ENCODE measurements at places on chromosomes 4 and X. TPM values are rescaled to one million over a fixed set of nuclear protein-coding genes. Genes with fewer than 3 reads are reported as not detected.

DNA sequence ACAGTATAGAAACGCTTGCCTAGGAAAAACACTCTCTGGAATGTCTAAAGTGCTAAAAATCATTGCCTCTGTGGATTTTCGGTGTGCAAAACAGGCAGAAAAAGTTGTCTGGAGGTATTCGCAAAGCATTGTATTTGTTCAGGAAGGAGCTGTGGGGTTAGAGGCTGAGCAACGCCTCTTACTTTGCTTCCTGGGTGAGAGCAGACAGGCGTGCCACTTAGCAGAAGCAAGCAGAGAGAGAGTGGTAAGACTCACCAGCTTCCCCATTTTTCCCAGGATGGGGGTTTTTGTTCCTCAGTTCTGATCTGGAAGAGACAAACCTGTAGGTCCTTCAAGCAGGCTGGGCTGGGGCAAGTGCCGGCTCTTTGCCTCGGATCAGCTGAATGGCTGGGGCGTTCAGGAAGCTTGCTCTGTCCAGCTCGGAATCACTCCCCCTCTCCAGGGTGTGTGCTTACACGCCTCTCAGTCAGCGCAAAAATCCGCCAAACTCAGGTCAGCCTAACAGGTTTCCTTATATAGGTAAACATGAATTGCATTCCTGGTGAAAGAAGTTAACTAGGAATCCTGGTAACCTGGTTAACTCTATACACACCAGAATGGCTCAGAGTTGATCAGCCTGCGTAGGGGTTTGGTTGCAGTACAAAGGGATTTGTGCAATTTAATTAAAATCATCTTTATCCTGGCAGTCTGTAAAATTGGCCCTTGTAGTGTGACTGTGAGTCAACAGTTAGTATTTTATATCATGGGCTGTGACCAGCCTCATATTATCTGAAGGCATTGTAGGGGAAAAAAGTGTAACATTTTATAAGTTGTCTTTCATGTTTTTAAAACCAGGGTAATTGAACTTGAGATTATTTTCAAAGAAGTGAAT lies 213.1 kb upstream of the MID1 start:
- H3K27me3 ChIP-seq = no peaks in the 10 kb centered on the region
- no peaks in the 10 kb centered on the region for H3K36me3 ChIP-seq
- no peaks in the 10 kb centered on the region for H3K4me1 ChIP-seq

GRCh38 chr4:174553828-174554227 lies 31.5 kb upstream of the HPGD start:
- no peak overlapping the region for H3K27ac ChIP-seq
- H3K27me3 ChIP-seq = no peaks in the 10 kb centered on the region
- H3K4me3 ChIP-seq = no peak overlapping the region
- H3K36me3 ChIP-seq = no peaks in the 10 kb centered on the region
- no peaks in the 10 kb centered on the region for H3K4me1 ChIP-seq

DNA sequence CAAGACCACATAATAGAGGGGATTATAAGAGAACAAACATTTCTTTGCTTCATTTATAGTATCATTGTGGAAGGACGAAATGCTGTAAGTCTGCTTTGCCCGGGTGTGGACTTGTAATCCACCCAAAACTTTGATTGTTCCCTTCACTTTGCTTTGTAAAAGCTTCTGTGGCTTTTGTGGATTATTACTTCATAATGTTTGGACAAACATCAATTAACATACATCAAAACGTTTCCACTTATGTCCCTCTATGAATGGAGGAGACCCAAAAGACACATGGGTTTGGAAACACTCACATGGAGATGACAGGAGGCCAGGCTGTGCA lies 415.4 kb downstream of the SPRY1 start:
- H3K36me3 ChIP-seq = no peaks in the 10 kb centered on the region
- H3K4me1 ChIP-seq = peaks cover 4% of the 10 kb centered on the region
- no peak for DNase-seq

- peak within 1 kb of the TSS; percentile 48 for H3K4me3 ChIP-seq
- H3K27ac ChIP-seq = peak within 1 kb of the TSS; percentile 18
- no peaks in the 10 kb centered on the region for H3K4me1 ChIP-seq
- H3K27me3 ChIP-seq = no peaks in the 10 kb centered on the region
- DNase-seq = peak; percentile 34
These were observed at the start of gene EDA2R for GRCh38 chrX:66638591-66639500. EDA2R (minus strand) TSS chrX:66639078; CDS start chrX:66616020, 23,058 bp downstream.

GRCh38 chr4:74365761-74366160 lies 816 bp downstream of the EREG start:
- H3K27ac ChIP-seq = no peak overlapping the region
- H3K27me3 ChIP-seq = peaks cover 17% of the 10 kb centered on the region
- peaks cover 15% of the 10 kb centered on the region for H3K4me1 ChIP-seq

DNA sequence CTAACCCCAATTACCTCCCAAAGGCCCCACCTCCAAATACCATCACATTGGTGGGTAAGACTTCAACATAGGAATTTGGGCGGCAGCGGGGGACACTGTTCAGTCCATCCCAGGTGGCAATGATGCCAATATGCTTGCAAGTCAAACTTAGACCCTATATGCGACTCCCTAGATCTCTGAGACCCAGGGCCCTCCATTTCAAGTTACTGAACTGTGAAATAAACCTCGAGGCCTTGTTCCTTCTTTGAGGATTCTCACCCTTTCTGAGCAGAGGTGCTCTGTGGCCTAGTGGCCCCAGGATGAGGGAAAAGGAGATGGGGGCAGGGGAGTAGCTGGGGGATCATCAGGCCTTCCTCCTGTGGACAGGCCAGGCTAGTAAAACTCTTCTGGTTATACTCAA lies 44.7 kb downstream of the CNGA2 start:
- H3K4me3 ChIP-seq = no peak overlapping the region
- no peaks in the 10 kb centered on the region for H3K27me3 ChIP-seq
- DNase-seq = no peak

DNA sequence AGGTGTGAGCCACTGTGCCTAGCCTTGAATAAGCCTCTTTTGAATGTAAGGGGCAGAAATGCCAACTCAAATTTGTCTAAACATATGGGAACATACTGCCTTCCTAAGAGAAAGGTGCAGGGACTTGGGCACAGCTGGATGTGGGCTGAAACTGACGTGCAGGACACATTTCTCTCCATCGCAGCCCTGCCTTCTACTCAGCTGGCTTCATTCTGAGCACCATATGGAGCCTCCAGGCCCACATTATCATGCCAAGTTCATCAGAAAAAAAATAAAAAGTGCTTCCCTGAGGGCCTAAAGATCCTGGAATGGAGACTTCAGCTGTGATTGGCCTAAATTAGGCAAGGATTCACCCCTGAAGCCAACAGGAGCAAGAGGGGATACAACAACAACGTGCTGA lies 386.2 kb downstream of the RAB28 start:
- no peaks in the 10 kb centered on the region for H3K36me3 ChIP-seq
- no peak for DNase-seq
- H3K27ac ChIP-seq = no peak overlapping the region

DNA sequence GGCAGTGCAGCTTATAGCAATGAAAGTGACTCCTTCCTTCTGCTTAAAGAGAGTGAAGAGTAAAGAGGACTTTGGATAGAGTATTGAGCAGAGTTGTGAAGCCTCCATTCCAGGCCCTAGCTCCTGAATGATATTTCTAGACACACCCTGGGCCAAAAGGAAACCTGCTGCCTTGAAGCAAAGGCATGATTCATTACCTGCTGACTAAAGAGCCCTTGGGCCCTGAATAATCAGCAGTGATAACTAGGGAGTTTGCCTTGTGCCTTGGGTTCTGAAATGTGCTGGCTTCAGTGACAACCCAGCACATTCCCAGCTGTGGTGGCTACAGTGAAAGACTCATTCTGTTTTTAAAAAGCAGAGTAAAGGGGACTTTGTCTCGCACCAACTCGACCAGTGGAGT lies 49.2 kb downstream of the STPG2 start:
- H3K27ac ChIP-seq = no peak overlapping the region
- no peak overlapping the region for H3K4me3 ChIP-seq
- H3K27me3 ChIP-seq = no peaks in the 10 kb centered on the region
- no peaks in the 10 kb centered on the region for H3K36me3 ChIP-seq

GRCh38 chr4:116925900-116926457 lies 159.4 kb downstream of the TRAM1L1 start:
- peak overlapping the region; percentile 32 for H3K4me3 ChIP-seq
- H3K27me3 ChIP-seq = no peaks in the 10 kb centered on the region
- DNase-seq = peak; percentile 43
- no peak overlapping the region for H3K27ac ChIP-seq
- H3K36me3 ChIP-seq = no peaks in the 10 kb centered on the region

DNA sequence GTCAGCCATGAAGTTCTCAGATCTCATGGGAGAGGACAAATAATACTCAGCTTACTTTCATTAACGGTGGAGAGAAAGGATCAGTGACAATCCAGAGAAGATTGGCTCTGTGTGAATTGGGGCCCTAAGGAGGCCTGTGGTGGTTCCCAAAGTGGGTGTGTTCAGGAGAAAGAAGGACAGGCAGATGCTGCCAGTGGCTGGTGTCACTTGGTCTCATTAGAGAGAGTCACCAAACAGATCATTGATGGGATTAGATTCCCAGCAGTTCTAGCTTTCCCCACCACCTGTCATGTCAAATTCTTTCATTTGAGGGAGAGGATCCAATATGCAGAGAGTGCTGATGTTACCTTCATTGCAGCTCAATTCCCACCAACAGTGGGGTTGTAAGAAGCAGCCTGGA lies 8.0 kb downstream of the SMPX start:
- H3K27ac ChIP-seq = no peak overlapping the region
- no peaks in the 10 kb centered on the region for H3K27me3 ChIP-seq
- no peaks in the 10 kb centered on the region for H3K36me3 ChIP-seq
- no peak overlapping the region for H3K4me3 ChIP-seq
- no peaks in the 10 kb centered on the region for H3K4me1 ChIP-seq
- DNase-seq = no peak

- no peaks in the 10 kb centered on the region for H3K27me3 ChIP-seq
- H3K27ac ChIP-seq = no peak overlapping the region
- peaks cover 66% of the 10 kb centered on the region for H3K36me3 ChIP-seq
- no peak overlapping the region for H3K4me3 ChIP-seq
- no peak for DNase-seq
These were observed 18.3 kb downstream of the GTPBP6 start for GRCh38 chrX:300334-300733.

DNA sequence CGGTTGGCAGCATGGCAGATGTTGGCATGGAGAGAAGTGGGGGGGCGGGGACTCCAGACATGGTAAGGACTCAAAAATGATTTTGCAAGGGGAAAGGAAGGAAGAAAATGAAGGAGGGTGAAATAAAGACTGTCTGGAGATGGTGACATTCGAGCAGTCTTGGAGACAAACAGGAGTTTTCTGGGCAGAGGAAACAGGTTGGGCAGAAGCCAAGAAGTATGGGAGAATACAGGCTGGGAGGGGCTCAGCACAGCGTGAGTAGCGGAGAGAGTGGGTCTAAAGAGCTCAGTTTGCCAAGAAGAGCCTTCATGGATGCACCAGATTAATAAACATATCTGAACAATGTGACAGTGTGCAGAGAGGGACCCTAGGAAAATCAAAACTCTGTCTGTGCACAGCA lies 13.3 kb upstream of the CRMP1 start:
- no peak overlapping the region for H3K4me3 ChIP-seq
- no peaks in the 10 kb centered on the region for H3K36me3 ChIP-seq
- no peaks in the 10 kb centered on the region for H3K27me3 ChIP-seq
- no peak for DNase-seq

DNA sequence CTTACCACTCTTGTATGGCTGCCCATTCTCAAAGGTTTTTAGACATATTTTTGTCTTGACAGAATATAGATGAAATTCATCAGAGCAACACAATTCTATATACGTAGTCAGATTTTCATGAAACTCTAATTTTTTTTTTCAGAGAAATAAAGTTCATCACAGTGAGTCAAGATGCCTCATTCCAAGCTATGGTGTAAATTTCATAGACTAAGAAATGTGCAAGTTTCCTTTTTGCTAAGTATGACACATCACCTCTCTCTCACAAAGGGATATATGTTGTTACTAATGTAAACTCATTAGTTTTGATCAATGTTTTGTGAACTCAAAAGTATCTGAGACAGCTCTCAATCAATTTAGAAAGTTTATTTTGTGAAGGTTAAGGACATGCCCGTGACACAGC lies 60.4 kb upstream of the ATXN3L start:
- H3K27ac ChIP-seq = no peak overlapping the region
- no peak for DNase-seq
- no peaks in the 10 kb centered on the region for H3K27me3 ChIP-seq
- H3K4me3 ChIP-seq = no peak overlapping the region

GRCh38 chr4:181372014-181372413 lies 871.2 kb upstream of the TENM3 start:
- H3K36me3 ChIP-seq = no peaks in the 10 kb centered on the region
- H3K4me3 ChIP-seq = no peak overlapping the region
- H3K27me3 ChIP-seq = no peaks in the 10 kb centered on the region
- no peaks in the 10 kb centered on the region for H3K4me1 ChIP-seq
- no peak for DNase-seq
- no peak overlapping the region for H3K27ac ChIP-seq

DNA sequence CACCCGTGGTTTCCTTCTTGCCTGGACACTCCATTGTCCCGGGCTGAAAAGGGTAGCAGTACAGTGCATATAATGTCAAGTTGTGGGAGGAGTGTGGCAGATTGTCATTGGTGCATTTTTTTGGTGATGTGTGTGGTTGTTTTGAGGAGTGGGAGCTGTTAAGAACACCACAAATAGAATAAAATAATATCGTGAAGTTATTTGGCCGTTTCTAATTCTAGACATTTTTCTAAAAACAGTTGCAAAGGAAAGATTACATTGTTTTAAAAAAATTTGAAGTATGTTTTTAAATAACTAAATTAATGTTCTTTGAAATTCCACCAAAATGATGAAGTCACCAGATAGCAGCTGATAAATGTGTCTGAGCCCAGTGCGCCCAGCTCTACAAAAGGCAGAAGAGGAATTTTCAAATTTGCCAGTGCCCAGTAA lies 1.3 kb downstream of the PKD2 start:
- H3K36me3 ChIP-seq = no peaks in the 10 kb centered on the region
- peak overlapping the region; percentile 84 for H3K4me3 ChIP-seq
- no peaks in the 10 kb centered on the region for H3K27me3 ChIP-seq
- H3K27ac ChIP-seq = peak overlapping the region; percentile 78
- peaks cover 53% of the 10 kb centered on the region for H3K4me1 ChIP-seq

DNA sequence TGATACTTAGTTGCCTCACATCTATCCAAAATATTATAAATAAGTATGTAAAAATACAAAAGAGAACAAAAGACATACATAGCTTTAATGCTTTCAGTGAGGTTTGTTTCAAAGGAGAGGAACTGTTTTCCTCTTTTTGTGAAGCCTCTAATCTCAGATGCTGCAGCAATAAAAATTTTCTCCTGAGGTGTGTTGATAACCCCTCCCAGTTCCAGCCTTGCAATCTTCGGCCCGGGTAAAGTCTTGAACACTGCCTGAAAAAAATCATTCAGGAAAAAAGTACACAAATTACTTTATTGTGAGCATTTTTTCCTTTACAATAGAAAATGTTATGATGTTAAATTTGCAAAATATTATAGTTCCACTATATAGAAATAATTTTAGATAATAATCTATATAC lies 8.8 kb downstream of the BBS7 start:
- DNase-seq = no peak
- H3K4me1 ChIP-seq = no peaks in the 10 kb centered on the region
- peaks cover 56% of the 10 kb centered on the region for H3K36me3 ChIP-seq
- H3K27me3 ChIP-seq = no peaks in the 10 kb centered on the region
- H3K4me3 ChIP-seq = no peak overlapping the region

CD38 gene
- total RNA-seq = 8.5 TPM

REELD1 gene
- 0.35 TPM for total RNA-seq

SMIM10L2A gene
- total RNA-seq = 1.7 TPM

RBM47 gene
- 108 TPM for total RNA-seq

GLA gene
- total RNA-seq = 51.1 TPM

ABCG2 gene
- 9.1 TPM for total RNA-seq

TKTL1 gene
- total RNA-seq = not detected

MAP9 gene
- total RNA-seq = 14.7 TPM

SYAP1 gene
- total RNA-seq = 21.8 TPM

All from lower lobe of right lung (tissue), 2 donors.